ENCODE measurements at places on chromosomes 13 and 19. TPM values are rescaled to one million over a fixed set of nuclear protein-coding genes. Genes with fewer than 3 reads are reported as not detected.

The APOE gene
- 56.7 TPM for total RNA-seq

The SERPINE3 gene
- total RNA-seq, result not detected

The ZNF83 gene
- 45.7 TPM for total RNA-seq

- DNase-seq, result no peak
Measured at GRCh38 chr19:33273065-33273736, 29.1 kb downstream of the CEBPA start.

DNA sequence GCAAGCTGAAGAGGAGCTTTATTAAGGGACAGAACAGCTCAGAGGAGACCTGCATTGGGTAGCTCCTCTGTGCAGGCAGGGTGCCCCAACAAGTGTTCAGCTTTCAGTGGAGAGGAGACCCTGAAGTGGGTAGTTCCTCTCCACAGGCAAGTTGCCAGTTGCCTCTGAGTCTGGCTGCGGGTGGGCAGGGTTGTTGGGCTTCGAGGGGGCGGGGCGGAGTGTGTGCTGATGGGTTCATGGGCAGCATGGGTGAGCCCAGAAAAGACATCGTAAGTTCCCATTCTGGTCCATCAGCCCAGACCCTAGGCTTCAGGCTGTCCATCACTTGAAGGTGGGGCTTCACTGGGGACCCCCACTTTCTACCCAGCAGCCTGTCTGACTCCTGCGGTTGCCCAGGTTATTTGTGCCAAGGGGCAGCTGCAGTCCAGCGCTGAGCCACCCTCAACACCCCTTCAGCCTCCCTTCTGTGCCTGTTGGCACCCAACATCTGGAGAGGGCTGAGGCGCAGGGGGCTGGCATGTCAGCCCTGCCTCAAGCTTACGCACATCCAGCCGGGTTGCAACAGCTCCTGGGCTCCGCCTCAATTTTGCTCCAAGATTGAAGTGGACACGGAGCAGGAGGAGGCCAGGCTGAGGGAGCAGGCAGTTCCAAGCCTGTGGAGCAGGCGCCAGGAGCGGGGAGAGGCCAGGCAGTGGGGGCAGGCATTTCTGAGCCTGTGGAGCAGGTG, 350.5 kb upstream of the PCDH20 start:
- no peak for DNase-seq

- DNase-seq, result no peak
Measured at GRCh38 chr19:1933244-1933643, 7.7 kb upstream of the CSNK1G2 start.

DNA sequence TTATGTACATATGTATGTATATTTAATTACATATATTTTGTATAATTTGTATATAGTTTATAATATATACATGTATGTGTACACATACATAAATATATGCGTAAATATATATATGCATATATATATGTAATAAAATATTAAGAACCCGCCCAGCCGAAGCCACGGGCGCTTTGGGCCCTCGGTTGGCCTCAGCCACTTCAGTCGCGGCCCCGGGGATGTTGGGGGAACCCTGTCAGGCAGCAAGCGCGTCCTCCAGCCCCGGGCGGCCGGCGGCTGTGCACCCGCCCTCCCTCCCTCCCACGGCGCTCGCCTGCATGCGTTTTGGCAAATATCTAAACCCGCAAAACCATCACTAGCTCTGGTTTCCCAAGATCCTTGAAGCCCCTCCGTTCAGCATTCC, 7.9 kb upstream of the ZNF606 start:
- DNase-seq, result no peak

DNA sequence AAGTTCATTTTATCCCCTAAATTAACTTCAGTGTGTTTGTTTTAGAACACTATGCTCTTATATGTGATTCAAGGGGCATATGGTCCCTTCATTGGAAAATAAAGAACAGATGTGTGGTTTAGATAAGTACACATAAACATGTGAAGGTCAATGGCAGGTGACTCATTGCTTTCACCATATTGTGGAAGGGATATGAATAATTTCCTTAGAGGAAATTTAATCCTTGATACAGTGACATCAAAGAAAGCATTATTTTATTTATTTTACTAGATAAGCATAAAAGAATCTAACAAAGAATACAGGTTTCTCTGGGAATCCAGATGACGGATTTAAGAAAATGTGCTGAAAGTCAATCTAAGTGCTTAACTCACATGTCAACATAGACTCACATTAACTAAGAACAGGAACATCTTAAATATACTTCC, 373.5 kb downstream of the KCTD12 start:
- DNase-seq, result peak; percentile 40

DNA sequence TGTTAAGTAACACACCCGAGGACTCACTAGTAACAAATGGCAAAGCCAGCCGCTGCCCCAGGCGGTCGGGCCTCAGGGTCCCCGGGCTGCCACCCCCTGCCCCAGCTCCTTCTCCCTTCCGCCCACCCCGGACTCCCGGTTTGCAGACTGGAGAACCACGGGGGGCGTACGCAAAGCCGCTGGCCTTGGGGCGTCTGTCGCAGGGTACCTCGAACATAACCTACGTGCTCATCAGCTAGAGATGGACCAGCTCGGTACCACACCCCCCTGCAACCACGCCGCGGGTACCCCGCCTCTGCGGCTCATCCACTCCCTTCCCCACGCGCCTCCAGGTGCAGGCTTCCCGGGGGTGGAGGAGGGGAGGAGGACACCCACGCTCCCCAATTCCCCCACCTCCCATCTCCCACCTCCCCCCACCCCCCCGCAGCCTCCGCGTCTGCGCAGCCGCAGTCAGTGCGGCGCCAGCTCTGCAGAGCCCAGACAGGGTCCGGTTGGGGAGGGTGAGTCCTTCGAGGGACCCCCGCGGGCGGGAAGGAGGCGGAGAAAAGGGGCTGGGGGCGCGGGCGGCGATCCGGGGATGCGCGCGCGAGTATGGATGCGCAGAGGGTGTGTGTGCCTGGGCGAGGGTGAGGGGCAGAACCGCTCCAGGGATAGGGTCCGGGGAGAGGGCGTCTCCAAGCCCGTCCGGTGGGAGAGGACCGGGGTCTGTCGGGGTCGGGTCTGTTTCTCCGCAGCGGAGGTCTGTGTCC, at the start of gene SMIM17:
SMIM17 (plus strand) TSS at position 449 of the 749 bp plus-strand sequence. CDS start 2,509 bp downstream, outside the sequence.
- DNase-seq, result no peak

DNA sequence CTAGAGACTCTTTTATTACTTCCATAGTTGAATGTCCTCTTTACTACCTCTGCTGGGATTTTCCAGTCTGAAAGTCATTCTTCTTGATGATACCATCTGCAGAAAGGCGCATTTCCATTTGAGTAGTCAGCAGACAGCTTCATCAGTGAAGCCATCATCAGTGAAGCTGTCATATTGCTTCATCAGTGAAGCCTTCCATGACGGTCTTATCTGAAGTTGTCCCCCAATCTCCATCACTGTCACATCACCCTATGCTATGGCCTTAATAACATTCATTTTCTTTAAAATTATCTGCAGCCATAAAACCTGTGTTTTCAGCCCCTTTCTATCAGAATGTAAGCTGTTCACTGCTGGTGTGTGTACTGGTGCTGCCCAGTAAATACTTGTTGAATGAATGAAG, 151.6 kb downstream of the B3GLCT start:
- no peak for DNase-seq

Measured in muscle of leg (tissue), 16 donors.